ENCODE measurements at places on chromosomes 2 and 18.

GRCh38 chr2:26721115-26722032 is 28.9 kb downstream of the KCNK3 start:
- no peak for DNase-seq

DNA sequence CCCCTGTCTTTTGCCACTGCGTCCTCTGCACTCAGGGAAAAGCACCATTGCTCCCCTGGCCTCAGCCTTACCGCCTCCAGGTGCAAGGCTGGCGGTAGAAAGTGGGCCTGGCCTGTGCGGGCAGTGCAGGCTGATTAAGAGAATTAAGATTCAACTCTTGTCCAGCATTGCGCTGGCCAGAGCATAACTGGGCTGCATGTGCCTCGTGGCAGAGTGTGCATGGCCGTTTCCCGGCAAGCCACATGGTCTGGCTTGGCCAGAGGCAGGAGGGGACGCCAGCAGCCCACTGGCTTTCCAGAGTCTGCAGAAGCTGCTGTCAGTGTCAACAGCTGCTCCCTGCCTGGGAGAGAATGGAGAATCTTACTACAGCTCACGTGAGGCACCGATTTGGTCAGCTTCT is 12.3 kb downstream of the NTSR2 start:
- no peak for DNase-seq

- DNase-seq = no peak
These were observed 218 bp downstream of the DGKD start for GRCh38 chr2:233354500-233354924.

DNA sequence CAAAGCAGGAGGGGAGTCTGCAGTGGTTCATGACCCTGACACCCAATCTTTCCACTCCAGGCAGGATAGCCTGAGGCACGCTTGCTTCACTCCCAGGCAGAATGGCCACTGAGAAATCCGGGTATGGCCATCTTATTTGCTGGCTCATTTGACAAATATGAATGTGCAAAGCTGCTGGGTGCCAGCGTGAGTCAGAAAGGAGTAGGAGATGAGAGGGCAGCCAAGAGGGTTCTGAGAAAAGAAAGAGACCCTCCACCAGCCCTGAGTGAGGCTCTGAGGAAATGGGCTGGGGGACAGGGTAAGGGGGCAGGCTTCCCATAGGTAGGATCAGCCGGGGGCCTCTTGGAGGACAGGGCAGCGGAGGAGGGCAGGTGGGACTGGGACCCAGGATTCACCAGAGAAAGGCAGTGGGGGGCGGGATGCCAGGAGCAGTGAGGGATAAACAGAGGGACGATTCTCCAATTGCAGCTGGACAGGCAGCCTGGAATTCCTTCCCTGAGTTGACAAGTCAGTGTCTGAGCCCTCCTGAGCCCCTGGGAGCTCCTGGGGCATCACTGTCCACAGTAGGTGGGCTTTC is 15.2 kb downstream of the RAMP1 start:
- no peak for DNase-seq

DNA sequence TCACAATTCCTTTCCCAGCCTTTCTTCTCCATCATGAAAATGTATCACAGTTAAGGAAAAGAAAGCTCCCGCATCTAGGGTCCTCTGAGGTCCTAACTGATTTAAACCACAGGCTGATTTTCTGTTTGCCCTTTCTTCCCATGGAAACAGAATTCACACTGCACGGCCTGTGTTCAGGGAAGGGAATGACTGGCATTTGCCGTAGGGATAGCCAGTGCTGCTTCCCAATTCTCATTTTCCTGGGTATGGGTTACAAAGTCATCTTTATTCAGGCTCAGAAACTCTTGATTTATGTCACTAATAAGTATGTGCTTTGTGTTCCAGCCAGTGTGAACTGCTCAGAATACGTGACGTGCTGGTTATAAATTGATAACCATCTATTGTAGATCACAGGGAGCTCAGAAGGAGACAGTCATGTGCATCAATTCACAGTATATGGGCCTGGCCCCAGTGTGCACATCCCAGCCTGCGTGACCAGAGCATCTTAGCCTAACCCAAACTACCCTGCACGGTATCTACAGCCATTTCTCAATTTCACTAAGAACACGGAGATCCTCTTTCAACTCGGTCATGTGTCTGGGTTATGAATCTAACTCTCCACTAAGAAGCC is 163.3 kb downstream of the LRRC30 start:
- DNase-seq = no peak

DNA sequence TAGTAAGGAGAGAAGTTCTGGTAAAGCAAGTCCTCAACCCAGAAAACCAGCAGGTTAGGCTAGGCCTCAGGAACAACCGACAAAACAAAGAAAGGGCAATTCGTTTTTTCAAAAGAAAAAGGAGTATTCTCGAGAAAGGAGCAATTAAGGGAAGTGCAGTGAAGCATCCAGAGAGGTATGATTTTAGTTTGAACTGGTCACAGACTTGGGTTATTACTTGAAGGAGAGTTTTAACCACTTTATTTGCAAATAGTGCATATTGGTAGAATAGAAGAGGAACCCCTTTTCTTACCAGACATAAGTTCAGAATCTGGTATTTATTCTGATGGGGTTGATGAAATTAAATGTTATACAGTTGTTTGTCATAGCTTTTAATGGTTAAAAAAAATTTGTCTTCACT is 110.0 kb upstream of the GCFC2 start:
- no peak for DNase-seq

DNA sequence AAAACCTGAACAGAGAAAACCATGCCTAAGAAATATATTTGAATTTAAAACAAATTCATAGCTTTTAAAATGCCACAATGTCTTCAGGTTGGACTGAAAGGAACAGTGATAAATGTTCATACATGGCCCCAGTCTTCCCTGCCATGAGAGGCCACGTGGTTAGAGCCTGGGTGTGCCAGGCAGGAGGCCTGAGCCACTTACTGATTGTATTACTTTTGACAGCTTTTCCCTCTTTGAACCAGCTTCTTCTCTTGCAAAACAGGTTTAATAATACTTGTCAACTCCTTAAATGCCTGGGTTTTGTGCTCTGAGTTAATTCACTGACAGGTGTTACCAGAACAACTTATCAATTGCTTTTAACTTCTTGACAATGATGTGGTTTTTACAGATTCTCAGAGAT is 27.0 kb downstream of the RBKS start:
- no peak for DNase-seq

GRCh38 chr18:28174181-28174905 is 2.6 kb downstream of the CDH2 start:
- no peak for DNase-seq

DNA sequence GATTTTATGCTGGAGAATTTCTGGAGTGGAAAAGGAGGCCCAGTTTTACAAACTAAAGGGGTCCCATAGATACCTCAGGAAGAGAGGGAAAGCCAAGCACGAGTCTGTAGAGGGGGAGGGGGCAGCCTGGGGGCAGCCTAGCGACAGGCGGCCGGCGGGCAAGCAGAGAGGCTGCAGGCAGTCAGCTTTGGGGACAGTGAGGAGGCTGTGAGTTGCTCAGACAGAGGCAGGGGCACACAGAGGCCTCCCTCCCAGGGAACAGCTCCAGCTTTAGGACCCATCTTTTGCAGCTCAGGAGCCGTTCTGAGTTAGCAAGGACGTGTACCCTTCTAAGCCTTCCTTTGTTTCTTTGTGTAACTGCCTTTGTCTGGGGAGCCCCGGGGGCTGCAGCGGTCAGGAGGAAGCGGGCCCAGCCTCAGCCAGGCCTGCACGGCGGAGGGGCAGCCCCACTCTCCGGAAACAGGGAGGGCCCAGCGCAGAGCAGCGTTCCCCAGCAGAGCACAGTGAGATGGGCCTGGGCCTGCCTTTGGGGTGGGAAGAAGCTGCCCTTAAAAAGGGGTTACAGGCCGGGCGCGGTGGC is 41.1 kb upstream of the RALBP1 start:
- peak; percentile 9 for DNase-seq

GRCh38 chr2:43033466-43034241 is 192.8 kb downstream of the ZFP36L2 start:
- no peak for DNase-seq

GRCh38 chr2:28300485-28301341 is 91.9 kb upstream of the FOSL2 start:
- DNase-seq = no peak

DNA sequence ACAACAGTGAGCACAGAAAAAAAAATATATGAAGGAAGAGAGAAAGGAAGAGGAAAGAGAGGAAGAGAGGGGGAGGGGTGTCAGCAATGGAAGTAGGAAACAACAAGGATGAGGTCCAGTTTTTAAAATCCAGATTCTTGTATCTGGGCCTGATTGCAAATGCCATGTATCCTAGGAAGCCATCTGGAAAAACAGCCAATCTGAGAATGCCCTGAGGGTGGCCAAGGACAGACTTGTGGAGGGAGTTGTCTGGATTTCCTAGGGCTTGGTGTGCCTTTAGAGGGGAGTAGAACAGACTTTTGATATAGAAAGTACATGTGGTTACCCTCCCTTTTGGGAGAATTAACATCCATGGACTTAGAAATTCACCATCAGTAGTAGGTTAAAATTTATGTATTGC is 47.1 kb downstream of the PRKCE start:
- DNase-seq = no peak

DNA sequence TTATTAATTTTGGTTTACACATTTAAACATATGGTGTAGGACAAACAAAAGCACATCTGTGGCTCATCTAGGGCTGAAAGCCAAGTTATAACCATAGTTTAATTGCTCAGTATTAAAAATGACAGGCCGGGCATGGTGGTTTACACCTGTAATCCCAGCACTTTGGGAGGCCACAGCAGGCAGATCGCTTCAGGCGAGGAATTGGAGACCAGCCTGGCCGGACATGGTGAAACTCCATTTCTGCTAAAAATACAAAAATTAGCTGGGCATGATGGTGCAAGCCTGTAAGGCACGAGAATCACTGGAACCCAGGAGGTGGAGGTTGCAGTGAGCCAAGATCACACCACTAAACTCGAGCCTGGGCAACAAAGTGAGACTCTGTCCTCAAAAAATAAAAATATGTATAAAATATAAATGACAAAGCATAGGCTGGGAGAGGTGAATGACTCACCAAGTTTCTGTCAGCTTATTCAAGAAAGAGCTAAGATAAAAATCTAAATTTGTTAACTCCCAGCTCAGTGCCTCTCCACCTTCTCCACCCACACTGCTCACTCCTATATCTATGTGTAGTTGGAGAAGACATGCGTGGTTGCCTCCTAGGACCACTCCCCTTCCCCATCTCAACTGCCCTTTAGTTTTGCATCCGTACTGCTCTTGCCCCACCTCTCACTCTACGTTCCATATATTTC is 79.2 kb upstream of the PID1 start:
- no peak for DNase-seq

DNA sequence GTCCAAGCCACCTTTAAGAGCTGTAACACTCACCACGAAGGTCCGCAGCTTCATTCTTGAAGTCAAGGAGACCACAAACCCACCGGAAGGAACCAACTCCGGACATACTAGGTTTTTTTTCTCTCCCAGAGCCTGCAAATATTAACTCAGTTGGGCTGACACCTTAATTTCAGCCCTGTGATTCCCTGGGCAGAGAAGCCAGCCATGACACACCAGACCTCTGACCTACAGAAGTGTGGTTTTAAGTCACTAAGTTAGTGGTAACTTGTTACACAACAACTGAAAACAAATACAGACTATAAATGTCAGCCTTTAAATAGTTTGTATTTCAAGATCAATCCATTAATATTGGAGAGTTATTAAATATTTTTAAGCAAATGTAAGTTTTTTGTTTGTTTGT is 855.1 kb downstream of the TMEM182 start:
- DNase-seq = no peak

GRCh38 chr2:136389809-136390208 is 271.9 kb upstream of the CXCR4 start:
- DNase-seq = no peak

DNA sequence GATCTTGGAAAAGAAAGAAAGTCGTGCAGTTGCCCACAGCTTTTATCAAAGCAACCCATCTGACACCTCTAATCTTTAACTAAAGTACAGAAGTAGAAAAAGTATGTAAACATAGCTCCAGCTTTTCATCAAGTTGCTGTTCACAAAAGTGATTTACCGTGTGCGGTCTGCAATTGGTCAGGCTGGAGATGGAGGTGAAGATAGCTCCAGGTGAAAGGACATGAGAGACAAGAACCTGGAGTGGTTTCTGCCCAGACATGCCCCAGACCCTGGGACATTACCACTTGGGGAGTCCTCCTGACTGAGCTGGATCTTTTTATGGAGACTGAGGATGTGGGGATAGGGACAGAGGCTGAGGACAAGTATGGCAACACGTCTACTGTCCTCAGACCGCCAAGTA is 82.7 kb downstream of the LAMA1 start:
- DNase-seq = no peak

DNA sequence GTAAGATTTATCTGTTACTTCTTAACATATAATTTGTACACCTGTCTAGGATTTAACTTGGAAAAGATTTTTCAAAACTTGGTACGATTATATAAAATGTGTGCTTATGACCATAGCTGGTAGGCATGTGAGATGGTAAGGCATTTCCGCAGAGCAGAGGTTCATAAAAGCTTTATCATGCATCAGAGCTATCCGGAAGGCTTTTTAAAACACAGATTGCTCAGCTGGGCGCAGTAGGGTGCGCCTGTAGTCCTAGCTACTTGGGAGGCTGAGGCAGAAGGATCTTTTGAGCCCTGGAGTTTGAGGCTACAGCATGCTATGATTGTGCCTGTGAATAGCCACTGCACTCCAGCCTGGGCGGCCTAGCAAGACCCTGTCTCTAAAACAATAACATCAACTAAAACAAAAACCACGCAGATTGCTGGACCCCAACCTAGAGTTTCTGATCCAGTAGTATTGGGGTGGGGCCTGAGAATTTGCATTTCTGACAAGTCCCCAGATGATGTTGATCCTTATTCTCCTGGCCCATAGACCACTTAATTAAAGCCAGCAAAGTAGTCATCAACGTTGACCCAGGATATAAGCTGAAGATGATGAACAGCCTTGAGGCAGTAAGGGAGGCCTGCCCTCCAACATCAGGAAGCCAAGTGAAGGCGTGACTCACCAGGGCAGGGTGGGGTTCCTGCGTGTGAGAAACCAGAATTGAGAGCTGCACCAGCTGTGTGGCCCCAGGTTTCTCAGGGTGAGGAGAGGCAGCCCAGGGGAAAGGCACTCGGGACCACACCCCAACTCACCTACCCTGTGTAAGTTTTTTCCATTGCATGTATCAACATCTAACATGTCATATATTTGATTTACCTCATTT is 21.6 kb upstream of the SLC20A1 start:
- DNase-seq = peak; percentile 74

DNA sequence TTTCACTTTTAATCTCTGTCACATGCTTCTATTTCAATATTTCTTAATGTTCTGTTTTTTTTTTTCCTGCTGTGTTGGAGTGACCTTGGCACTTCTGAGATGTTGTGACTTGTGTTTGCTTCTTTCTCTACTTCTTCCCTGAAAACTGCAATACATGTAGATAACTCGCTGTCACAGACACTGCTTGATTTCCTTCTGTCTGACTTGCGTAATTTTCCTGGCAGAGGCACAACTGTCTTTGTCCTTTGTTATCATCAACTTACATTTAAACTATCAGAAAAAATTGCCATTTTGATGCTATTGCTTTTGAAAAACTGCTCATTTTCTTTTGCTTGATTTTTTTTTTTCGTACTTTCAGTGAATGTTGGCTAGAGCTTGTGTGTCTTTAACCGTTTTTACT is 69.0 kb downstream of the BABAM2 start:
- DNase-seq = no peak

GRCh38 chr18:31513189-31513935 is 15.4 kb downstream of the DSG2 start:
- no peak for DNase-seq

All from stimulated activated naive CD8-positive, alpha-beta T cell treated with anti-CD3 and anti-CD28 coated beads, Interleukin-15, Interleukin-2, amounts not matched to agents 100 U/mL and 50 U/mL, for 24 hours (primary cell).